ENCODE measurements at places on chromosomes 3 and 15. TPM values are rescaled to one million over a fixed set of nuclear protein-coding genes. Genes with fewer than 3 reads are reported as not detected.

RARRES1 gene
- 19.5 TPM for total RNA-seq

MUSTN1 gene
- total RNA-seq: 1.4 TPM

FRMD5 gene
- 3.3 TPM for total RNA-seq

KY gene
- total RNA-seq: 2.1 TPM

ITPKA gene
- total RNA-seq: 0.29 TPM

GOLGA8J gene
- 0.29 TPM for total RNA-seq

MTFMT gene
- 24.5 TPM for total RNA-seq

GLDN gene
- 0.59 TPM for total RNA-seq
